ENCODE measurements at places on chromosomes 4 and X.

- peaks cover 21% of the 10 kb centered on the region for H3K27me3 ChIP-seq
- DNase-seq = no peak
- H3K27ac ChIP-seq = peak overlapping the region; percentile 84
- peaks cover 9% of the 10 kb centered on the region for H3K4me1 ChIP-seq
- H3K4me3 ChIP-seq = peak overlapping the region; percentile 41
These were observed 17.9 kb upstream of the SLC34A2 start for GRCh38 chr4:25637581-25638220.

DNA sequence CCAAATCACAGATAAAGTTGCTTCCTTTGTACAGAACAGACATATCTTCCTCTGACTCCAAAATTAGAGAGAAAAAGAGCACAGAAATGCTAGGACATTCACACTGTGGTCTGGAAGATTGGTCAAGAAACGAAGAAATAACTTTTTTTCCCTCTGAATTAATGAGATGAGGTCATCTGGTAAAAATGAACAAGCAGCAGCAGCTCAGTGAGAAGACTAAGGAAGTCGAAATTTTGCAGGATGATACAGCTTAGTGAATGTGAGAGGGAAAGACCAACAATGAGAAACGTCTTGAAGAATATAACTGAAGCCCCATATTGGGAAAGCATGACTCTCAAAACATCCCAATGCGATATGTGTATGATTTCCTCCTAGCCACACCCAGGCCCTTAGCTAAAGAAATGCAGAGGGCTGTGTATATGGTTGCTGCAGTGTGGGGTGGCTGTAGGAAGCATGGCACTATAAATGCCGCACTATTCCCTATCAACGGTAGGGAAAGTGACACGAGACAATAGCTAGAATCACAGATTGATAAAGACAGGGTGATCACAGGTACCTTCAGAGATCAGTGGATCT lies 208.6 kb downstream of the VEGFC start:
- H3K36me3 ChIP-seq = no peaks in the 10 kb centered on the region
- DNase-seq = no peak
- no peak overlapping the region for H3K27ac ChIP-seq
- H3K27me3 ChIP-seq = no peaks in the 10 kb centered on the region
- no peak overlapping the region for H3K4me3 ChIP-seq

GRCh38 chr4:121978172-121978516 lies 26.3 kb upstream of the TRPC3 start:
- no peak overlapping the region for H3K4me3 ChIP-seq
- no peak for DNase-seq
- H3K4me1 ChIP-seq = peaks cover 7% of the 10 kb centered on the region
- H3K27me3 ChIP-seq = peaks cover 7% of the 10 kb centered on the region

DNA sequence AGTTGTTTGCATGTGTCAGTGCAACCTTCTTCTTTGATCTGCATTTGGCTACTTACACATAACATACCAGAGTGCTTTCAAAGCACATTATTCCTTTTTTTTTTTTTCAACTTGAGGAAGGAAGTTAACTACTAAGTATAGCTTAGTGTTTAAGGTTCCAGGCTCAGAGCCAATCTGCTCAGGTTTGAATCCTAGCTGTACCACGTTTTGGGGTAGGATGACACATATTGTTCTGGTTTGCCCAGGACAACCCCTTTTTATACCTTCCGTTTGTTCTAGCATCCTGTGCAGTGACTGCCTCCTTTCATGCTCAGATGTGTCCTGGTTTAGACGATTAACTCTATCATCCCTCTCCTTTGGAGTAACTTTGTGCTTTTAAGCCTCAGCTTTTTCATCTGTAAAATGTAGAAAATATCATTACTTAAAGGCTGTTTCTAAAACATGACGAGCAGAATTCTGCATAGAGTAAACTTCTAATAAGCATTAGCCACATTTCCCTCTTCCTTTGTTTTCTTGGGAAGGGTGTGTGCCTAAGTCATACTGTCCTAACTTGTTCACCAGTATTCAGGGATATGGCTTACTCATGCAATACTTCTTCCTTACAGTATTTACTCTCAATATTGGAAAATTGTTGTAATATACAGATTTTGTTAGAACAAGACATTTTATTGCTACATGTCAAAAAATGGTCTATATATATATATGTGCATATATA lies 281.3 kb downstream of the C4orf33 start:
- no peak overlapping the region for H3K4me3 ChIP-seq
- no peaks in the 10 kb centered on the region for H3K36me3 ChIP-seq
- no peak overlapping the region for H3K27ac ChIP-seq
- no peaks in the 10 kb centered on the region for H3K4me1 ChIP-seq
- no peak for DNase-seq
- H3K27me3 ChIP-seq = no peaks in the 10 kb centered on the region

- no peaks in the 10 kb centered on the region for H3K4me1 ChIP-seq
- no peaks in the 10 kb centered on the region for H3K36me3 ChIP-seq
- DNase-seq = no peak
- no peak overlapping the region for H3K4me3 ChIP-seq
These were observed 407.1 kb downstream of the SPOCK3 start for GRCh38 chr4:166827167-166827566.

DNA sequence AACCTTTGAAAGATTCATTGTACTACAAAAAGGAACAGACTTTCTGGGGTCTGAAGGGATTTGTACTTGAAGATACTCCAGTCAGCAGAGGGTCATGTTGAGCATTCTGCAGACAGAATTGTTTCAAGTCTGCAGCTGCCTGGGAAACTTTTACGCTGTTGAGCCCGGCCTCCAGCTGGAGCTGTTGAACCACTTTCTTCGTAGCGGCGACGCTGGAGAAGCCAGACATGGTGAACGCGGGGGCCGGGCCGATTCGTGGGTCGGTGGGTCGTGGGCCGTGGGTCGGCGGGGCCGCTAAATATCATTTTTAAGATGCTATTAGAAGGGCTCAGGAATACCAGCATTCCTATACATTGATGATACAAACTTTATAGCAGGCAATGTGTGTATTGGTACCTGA lies 12.0 kb upstream of the RTL9 start:
- no peaks in the 10 kb centered on the region for H3K27me3 ChIP-seq
- no peak overlapping the region for H3K4me3 ChIP-seq
- no peak overlapping the region for H3K27ac ChIP-seq
- peaks cover 3% of the 10 kb centered on the region for H3K36me3 ChIP-seq
- no peaks in the 10 kb centered on the region for H3K4me1 ChIP-seq
- no peak for DNase-seq

DNA sequence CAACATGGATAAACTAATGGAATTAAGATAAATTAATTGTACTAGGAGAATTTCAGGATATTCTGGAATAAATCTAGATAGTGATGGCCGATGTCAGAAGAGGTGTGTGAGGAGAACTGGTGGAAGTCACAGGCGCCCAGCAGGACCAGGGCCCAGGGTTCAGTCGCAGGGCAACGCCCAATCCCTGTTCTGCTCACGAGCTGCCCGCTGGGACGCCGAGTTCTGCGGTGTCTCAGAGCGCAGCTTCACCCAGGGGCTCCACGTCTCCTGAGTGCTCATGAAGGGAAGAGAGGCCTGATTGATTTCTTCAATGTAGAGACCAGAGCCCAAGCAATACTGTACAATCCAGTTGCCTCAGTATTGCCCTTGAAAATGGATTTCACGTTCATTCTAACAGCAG lies 1.5 kb upstream of the HSPA4L start:
- no peaks in the 10 kb centered on the region for H3K36me3 ChIP-seq
- no peak overlapping the region for H3K27ac ChIP-seq
- peak overlapping the region; percentile 63 for H3K4me3 ChIP-seq
- H3K27me3 ChIP-seq = peaks cover 74% of the 10 kb centered on the region

DNA sequence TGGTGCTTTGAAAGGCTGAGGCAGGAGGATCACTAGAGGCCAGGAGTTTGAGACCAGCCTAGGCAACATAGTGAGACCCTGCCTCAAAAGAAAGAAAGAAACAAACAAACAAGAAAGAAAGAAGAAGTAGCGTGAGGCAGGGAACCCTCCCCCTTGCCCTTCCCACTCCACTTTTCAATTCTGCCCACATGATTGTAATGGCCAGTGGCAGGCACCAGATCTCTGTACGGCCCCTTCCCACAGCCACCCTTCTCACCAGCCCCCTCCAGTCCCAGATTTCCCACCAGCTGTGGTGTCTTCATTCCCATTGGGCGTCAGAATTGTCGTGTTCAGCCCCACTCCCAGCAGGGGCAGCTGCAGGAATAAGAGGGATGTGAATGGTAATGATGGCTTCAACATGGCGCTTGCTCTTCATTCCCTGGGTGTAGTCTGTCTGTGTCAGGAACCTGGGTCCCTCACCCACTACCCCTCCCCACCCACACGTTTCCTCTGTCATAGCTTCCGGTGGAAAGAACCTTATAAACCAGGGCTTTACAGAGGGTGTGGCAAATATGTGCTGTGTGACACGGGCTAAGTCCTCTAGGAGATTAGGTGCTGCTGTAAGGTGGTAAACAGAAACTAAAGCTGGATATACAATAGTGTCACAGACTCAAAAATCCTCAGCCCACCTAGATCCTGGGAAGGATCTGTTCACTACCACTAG lies at the start of gene IL2RG:
Gene IL2RG, minus strand, starts transcription at position 437 of the 703 bp plus-strand sequence. Its CDS starts 38 bp downstream, at position 399.
- DNase-seq = peak; percentile 73
- no peaks in the 10 kb centered on the region for H3K27me3 ChIP-seq
- peak within 1 kb of the TSS; percentile 100 for H3K27ac ChIP-seq

DNA sequence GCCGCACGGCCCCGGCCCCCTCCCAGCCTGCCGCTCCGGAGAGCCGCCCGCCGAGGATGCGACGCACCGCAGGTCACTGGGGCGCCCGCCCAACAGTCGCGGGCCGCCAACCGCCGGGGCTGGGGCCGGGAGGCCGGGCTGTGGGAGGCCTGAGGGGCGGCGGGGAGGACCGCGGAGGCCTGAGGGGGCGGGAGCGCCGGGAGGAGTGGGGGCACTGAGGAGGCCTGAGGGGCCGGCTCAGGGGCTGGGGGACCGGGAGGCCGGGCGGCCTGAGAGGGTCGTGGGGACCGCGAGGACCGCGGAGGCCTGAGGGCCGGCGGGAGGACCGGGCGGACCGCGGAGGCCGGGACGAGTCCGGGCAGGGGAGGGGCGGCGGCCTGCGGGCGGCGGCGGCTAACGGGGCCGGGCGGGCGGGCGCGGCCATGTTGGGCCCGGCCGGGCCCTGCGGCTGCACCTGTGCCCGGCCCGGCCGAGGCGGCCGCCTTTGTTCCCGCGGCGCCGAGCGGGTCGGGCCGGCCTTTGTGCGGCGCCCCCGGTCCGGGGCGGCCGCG lies 353 bp downstream of the NSD2 start:
- peaks cover 19% of the 10 kb centered on the region for H3K36me3 ChIP-seq
- peaks cover 29% of the 10 kb centered on the region for H3K4me1 ChIP-seq
- H3K4me3 ChIP-seq = peak overlapping the region; percentile 14
- H3K27me3 ChIP-seq = no peaks in the 10 kb centered on the region
- H3K27ac ChIP-seq = no peak overlapping the region

DNA sequence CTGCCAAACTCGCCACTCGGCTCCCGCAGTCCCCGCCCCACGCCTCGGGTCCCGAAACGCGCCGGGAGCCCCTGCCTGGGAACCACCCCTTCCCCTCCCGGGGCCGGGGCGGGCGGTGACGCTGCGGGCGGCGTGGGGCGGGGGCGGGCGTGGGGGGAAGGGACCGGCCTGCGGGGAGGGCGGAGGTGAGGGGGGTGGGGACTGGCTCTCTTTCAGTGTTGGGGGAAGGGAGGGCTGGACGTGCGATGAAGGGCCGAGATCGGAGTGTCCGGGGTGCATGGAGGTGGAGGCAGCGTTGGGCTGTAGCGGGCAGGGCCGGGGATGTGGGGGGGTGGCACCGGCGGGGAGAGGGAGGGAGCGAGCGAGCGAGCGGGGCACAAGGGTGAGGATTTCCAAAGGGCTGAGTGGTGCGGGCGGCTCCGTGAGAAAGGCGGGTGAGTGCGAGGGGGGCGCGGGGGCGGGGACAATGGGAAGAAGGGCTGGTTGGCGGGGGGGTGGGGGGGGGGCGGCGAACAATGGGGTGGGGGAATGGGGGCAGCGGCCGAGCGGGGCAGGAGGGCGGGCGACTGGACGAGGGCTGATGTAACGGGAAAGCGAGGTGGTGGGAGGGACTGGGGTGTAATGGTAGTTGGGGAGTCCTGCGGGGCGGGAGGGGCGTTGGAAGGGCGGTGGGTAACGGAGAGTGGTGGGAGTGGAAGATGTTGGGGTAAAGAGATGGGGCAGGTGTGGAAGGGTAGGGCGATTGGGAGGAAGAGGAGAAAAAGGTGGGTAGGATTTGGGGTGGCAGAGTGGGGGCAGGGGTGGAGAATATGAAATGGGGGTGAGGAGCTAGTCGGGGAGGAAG lies 578 bp downstream of the DCUN1D4 start:
- H3K4me3 ChIP-seq = peak overlapping the region; percentile 99
- peak; percentile 24 for DNase-seq
- no peaks in the 10 kb centered on the region for H3K27me3 ChIP-seq
- H3K4me1 ChIP-seq = peaks cover 19% of the 10 kb centered on the region
- H3K27ac ChIP-seq = peak overlapping the region; percentile 92

DNA sequence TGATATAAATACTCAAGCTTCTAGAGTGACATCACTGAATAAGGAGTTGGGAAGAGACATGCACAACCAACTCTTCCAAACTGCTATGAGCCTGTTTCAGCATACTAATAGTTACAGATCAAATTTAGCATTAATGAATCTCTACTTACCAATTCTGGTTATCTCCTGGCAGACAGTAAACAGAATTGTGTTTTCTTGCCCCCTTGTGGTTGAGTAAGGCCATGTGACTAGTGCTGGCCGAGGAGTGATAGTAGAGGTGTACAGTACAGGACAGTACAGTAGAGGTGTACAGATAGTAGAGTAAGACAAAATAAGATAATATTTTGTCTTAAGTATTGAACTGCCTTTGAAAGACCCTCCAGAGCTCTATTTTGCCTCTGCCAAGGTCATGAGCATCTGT lies 681.4 kb downstream of the GABRG1 start:
- no peaks in the 10 kb centered on the region for H3K27me3 ChIP-seq
- H3K4me3 ChIP-seq = no peak overlapping the region
- no peaks in the 10 kb centered on the region for H3K4me1 ChIP-seq

DNA sequence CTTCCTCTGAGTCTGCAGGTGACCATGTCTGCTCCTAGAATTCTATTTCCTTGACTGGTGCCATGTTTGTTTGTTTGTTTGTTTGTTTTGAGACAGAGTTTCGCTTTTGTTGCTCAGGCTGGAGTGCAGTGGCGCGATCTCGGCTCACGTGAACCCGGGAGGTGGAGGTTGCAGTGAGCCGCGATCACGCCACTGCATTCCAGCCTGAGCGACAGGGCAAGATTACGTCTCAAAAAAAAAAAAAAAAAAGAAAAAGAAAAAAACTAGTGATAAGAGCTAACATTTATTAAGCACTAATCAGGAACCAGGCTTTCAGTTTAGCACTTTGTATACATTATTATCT lies 7.2 kb downstream of the SAT1 start:
- peaks cover 25% of the 10 kb centered on the region for H3K36me3 ChIP-seq
- H3K4me1 ChIP-seq = peaks cover 1% of the 10 kb centered on the region
- no peaks in the 10 kb centered on the region for H3K27me3 ChIP-seq
- DNase-seq = no peak

DNA sequence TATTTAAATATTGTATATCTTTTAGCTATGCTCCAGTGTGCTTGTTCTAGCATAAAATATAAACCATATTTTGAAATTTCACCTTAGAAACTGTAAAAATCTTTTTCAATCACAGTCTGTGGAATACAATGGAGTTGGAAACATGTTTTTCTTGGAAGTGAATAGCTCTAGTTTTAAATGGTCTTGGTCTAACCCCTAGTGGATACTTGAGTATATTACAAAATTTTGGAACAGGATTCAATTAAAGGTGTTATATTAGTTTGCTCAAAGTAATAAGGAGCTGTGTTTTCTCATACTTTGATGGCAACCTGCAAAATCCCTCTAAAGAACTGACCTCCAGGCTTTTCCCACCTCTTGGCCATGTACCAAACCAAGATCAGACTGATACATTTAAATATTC lies 48.2 kb downstream of the STK26 start:
- H3K4me1 ChIP-seq = no peaks in the 10 kb centered on the region
- peaks cover 27% of the 10 kb centered on the region for H3K36me3 ChIP-seq
- DNase-seq = no peak
- H3K4me3 ChIP-seq = no peak overlapping the region

Measured in effector memory CD8-positive, alpha-beta T cell (primary cell).